ENCODE measurements at places on chromosomes 5 and 9. TPM values are rescaled to one million over a fixed set of nuclear protein-coding genes. Genes with fewer than 3 reads are reported as not detected.

DNA sequence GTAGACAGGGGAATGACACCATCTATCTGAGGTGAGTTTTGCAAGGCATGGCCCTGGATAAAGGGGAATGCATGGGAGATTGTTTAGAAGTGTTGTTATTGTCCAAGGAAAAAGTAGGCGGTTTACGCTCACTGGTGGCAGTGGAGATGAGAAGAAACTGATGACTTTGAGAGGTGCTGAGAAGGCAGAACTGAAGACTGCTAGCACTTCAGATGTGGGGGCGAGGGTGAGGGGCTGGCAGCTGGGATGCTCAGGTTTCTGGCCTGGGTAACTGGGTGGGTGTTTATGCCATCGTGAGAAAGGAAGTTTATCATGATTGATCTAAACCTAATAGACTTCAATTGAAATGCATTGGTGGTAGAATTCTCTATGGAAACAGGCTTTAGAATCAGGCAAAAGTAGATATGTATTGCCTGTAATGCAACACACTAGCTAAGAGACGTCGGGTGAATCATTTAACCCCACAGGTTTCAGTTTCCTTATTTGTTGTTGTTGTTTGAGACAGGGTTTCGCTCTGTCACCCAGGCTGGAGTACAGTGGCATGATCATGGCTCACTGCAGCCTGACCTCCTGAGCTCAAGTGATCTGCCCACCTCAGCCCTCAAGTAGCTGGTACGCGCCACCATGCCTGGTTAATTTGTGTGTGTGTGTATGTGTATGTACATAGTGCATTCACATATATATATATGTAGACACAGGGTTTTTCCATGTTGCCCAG is 123.5 kb downstream of the SLC24A2 start:
- DNase-seq, result no peak

Gene CDO1
- polyA plus RNA-seq, result 22.9 TPM

Gene AQP7
- polyA plus RNA-seq, result 24.4 TPM

Gene NR3C1
- polyA plus RNA-seq, result 35.2 TPM

Gene SLC45A2
- polyA plus RNA-seq, result 1.0 TPM

Data from left kidney (tissue), 8 donors.